A549 treated with RU486 at 1 μM for 4 hours (cell line): ENCODE measurements at places on chromosomes 3 and 15. TPM values are rescaled to one million over a fixed set of nuclear protein-coding genes. Genes with fewer than 3 reads are reported as not detected.

CAPN3 gene
- 0.22 to 0.87 TPM (median 0.43 TPM) in 4 of 5 replicates, not detected in the other for total RNA-seq

RASL12 gene
- total RNA-seq = 0.09 to 0.15 TPM (median 0.12 TPM) in 5 replicates

GPR176 gene
- 10.6 to 14.4 TPM (median 13.0 TPM) in 5 replicates for total RNA-seq

SLC2A2 gene
- total RNA-seq = not detected in 5 replicates

TMEM40 gene
- total RNA-seq = 0.16 to 0.88 TPM (median 0.57 TPM) in 5 replicates

TGM5 gene
- total RNA-seq = not detected in 5 replicates

EPHA3 gene
- total RNA-seq = not detected in 5 replicates

CHRNA5 gene
- total RNA-seq = 20.4 to 39.2 TPM (median 36.2 TPM) in 5 replicates

CTXND1 gene
- 0.02 TPM in 1 of 5 replicates, not detected in the others for total RNA-seq

GOLGA6D gene
- 0.07 to 0.12 TPM in 2 of 5 replicates, not detected in the others for total RNA-seq

RNU5B-1 gene
- total RNA-seq = not detected in 5 replicates

ATP10A gene
- total RNA-seq = 6.0 to 8.2 TPM (median 6.9 TPM) in 5 replicates

CISH gene
- 0.48 to 0.90 TPM (median 0.67 TPM) in 5 replicates for total RNA-seq

CORO2B gene
- total RNA-seq = 2.8 to 4.4 TPM (median 3.6 TPM) in 5 replicates

TIMP4 gene
- total RNA-seq = 10.4 to 13.4 TPM (median 11.3 TPM) in 5 replicates

DUOX1 gene
- total RNA-seq = 0.02 TPM in 1 of 5 replicates, not detected in the others

NRROS gene
- total RNA-seq = not detected in 5 replicates

RTP4 gene
- total RNA-seq = not detected in 5 replicates

ZCWPW2 gene
- total RNA-seq = 0.09 TPM in 1 of 5 replicates, not detected in the others

CMTM6 gene
- 19.4 to 45.6 TPM (median 43.3 TPM) in 5 replicates for total RNA-seq

SRGAP3 gene
- 0.19 to 0.95 TPM (median 0.77 TPM) in 5 replicates for total RNA-seq

SH2D7 gene
- total RNA-seq = not detected in 5 replicates

ARMC8 gene
- total RNA-seq = 25.7 to 29.0 TPM (median 26.9 TPM) in 5 replicates
